Cortex of kidney (tissue), 1 donor: ENCODE measurements at places on chromosomes 3 and 15.

- DNase-seq: no peak
These were observed 215.3 kb upstream of the THRB start for GRCh38 chr3:24709956-24710355.

- DNase-seq: no peak
These were observed 307.7 kb downstream of the RPLP1 start for GRCh38 chr15:69760258-69760845.

DNA sequence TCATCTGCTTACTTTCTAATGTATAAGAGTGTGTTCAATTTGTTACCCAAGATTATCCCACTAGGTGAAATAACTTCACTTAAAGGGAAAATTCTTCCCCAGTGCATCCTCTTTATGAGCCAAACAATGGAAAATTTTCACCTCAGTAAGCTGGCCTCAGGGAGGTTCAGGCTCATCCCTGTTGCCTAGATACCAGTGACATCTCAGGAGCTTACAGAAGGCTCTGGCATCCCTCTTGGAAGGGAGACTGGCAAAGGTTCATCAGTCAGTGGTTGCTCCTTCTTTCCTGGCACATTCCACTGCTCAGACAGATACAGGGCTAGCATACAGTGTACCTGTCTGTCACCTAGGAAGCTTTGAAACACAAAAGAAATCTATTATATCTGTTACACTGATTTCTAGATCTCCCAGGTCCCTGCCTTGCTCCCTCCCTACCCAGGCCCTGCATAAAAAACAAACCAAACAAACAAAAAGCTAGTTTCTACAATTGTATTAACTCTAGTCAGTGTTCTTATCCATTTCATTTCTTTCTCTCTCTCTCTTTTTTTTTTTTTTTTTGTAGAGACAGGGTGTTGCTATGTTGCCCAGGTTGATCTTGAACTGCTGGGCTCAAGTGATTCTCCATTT is 1.7 kb downstream of the IP6K2 start:
- no peak for DNase-seq

DNA sequence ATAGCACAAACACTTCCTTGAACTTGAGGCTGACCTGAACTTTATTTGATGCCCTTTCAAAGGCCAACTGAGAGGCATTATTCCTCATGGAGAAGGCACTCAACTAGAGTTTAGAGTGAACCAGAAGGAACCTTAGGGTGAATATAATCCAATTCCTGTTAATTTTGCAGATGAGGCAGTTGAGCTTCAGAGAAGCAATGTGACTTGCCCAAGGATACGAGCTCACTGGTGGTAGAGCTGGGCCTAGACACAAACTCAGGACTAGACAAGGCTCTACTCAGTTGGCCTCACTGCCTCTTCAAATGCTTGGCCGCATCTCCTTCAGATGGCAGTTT is 172.7 kb upstream of the ADAMTS9 start:
- no peak for DNase-seq

GRCh38 chr3:130948929-130949328 is 55.0 kb downstream of the ATP2C1 start:
- no peak for DNase-seq

GRCh38 chr3:123498761-123499160 is 49.9 kb upstream of the ADCY5 start:
- DNase-seq: no peak

DNA sequence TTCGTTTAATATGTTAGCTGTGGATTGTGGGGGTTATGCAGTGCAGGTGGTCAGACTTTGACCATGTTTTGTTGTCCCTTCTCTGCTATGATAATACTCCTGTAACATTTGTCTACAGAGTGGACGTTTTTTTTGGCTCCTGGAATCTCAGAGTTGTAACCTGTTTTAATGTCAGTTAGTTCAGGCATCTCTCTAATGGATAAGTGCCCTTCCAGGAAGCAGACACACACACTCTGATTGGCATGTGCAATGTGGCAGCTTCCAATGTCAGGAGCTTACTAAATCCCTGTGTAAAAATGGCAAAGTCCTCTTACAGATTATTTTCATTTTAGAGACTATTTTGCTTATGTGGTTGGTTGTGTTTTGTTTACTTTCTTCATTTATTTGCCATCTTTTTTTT is 222.2 kb upstream of the ARPP21 start:
- DNase-seq: no peak

- no peak for DNase-seq
These were observed 191.1 kb downstream of the IL20RB start for GRCh38 chr3:137148917-137149316.

DNA sequence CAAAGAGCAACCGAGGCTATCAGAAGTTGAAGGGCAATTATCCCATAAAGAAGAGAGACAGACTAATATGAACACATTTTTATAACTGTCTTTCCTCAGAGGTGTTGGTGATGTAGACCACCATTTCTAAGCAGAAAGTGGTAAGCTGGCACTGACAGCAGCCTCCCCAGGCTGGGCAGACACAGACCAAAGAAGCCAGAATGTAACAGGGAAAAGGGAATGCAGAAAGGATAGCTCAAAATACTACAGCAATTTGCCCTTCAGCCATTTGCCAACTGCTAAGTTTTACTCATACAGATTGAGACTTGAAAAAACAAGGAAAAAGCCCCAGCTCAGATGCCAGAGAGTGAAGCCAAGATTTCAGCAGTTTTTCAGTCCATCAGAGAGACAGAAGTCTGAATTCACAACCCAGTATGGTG is 73.5 kb upstream of the ABI3BP start:
- no peak for DNase-seq

DNA sequence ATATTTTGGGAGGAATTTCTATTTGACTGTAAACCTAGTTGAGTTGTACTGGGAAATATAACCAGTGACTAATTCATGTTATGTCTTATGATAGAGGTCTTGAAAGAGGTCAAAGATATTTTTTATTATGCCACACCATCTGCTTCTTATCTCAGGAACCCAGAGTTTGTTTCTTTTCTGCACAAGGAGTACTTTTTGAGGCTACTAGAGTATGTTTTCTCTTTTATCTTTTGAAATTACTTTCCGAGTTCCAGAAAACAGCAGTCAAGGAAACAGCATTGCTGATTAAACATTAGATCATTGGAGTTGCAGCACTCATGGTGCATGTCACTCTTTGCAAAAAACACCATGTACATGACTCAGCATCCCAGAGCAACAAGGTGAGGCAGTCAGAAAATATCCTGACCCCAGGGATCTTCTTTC is 645.8 kb upstream of the NR2F2 start:
- no peak for DNase-seq

DNA sequence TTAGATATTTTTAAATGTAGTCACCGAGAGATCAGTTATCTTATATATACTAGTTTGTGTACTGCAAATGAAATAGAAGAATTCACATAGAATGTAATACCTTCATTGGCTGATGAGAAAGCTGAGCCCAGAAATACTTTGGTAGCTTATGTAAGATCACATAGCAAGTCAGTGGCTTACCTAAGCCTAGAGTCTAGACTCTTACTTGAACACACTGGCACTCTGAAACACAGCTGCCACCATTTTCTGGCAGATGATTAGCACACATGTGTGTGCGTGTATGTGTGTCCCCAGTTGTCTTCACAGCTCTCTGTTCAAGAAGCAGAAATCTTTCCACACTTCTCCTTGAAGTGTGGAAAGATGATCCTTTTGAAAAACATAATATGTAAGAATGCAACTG is 124.3 kb downstream of the NEO1 start:
- no peak for DNase-seq

GRCh38 chr3:70558956-70559355 is 246.5 kb upstream of the MDFIC2 start:
- no peak for DNase-seq

DNA sequence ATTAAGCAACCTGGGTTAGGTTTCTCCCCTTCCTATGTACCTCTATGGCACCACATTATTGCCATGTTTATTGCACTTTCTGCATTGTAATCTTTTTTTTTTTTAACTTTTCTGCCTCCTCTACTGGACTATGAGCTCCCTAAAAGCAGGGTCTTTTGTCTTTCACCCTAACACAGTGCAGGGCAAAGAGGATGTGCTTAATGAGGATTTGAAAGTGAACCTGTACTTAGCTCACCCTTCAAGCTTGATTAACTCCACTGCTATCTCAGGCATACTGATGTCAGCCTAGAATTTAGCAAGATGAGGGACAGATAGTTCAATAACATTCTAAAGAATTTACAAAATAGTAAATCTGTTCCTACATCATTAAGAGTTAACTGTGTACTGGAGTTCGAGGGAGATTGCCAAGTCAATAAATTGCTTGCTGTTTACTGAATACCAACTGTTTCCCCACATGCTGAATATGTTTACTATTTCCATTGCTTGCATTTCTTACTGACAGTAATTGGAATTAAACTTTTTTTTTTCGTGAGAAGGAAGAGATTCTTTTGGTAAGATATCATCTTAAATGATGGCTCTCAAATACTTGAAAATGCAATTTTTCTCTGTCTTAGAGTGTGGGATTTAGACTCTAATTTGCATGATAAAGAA is 15.7 kb upstream of the PPARG start:
- DNase-seq: no peak

- DNase-seq: no peak
These were observed 79.9 kb downstream of the UBP1 start for GRCh38 chr3:33360136-33360825.

DNA sequence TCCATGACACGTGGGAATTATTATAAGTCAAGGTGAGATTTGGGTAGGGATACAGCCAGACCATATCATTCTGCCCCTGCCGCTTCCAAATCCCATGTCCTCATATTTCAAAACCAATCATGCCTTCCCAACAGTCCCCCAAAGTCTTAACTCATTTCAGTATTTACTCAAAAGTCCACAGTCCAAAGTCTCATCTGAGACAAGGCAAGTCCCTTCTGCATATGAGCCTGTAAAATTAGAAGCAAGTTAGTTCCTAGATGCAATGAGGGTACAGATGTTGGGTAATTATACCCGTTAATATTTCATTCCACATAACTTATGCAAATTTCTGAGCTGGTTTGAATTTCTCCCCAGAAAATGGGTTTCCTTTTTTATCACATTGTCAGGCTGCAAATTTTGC is 47.7 kb downstream of the RNF111 start:
- DNase-seq: no peak

- DNase-seq: no peak
These were observed 159.5 kb downstream of the C3orf70 start for GRCh38 chr3:184993394-184993793.

DNA sequence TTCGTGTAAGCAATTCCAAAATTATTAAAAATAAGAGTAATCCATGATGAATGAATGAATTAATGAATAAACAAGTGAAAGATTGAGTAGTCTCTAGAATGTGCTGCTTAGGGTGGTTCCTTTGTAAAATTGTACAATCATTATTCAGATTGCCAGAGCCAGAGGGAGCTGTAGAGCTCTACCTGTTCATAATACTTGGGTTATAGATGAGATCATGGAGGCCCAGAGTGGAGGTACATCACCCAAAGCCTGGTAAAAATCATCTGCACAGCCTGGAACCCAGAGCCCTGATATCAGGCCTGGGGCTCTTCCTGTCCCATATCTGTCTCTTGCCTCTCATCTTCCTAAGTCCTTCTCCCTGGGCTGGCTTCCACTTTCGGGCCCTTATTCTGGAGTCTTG is 297.2 kb downstream of the RPLP1 start:
- no peak for DNase-seq

GRCh38 chr3:101941318-101942040 is 92.2 kb downstream of the NFKBIZ start:
- no peak for DNase-seq

DNA sequence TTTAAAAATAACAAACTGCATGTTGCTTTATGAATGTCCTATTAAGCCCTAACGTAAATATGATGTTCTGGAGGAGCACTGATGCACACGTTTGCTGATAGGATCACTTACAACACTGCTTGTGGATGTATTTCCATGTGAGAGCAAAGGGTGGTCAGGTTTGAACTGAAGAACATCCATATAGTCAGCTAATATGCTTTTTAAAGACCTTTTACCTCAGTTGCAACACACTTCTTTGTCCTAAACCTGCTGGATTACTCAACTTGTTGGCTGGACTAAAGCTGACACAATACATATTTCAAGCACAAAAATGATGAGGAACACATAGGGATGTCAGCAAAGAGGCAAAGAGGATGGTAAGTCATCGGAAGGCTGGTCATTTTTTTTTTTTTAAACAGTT is 186.6 kb downstream of the TIGIT start:
- no peak for DNase-seq

DNA sequence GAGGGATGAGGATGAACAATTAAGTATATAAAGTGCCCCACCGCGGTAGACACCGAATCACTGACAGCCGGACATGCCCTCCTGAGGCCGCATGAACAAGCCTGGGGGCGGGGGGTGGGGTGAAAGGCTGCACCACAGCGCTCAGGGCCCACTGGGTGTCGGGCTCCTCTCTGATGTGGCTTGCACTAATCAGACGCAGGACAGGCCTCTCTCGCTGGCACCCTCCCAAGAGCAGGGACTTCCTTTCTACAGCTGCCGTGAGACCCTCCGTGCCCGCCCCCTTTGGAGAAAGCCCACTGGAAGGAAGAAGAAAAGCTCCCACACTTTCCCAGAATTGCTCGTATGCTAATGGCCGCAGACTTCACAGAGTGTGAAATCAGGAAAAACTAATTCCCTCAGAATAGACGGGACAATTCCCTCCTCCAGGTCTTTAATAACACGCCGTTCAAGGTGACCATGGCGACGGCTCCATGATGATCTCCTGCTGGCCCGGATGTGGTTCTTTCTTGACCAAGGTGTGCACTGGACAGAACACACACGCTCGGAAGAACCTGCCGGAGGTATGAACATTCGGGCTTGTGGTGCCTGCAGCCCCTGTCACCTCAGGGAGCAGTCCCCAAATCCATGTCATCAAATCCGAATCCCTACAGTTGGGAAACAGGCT is 32.0 kb downstream of the IQSEC1 start:
- DNase-seq: no peak

DNA sequence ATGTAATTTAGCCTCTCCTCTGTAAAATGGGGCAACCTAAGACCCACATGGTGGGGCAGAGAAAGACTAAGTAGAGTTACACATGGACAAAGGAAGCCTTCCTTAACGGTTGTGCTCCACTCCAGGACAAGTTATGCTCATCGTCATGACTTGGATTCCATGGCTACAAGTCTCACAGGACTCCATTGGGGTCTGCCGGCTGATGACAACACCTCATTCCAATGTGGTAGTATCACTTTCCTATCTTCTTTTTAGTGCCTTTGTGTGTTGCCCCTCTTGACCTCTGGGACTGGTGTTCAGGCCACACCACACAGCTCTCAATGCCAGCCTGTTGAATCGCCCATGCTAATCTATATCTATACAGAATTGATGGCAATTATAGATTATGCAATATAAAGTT is 181.3 kb upstream of the WNT5A start:
- no peak for DNase-seq

DNA sequence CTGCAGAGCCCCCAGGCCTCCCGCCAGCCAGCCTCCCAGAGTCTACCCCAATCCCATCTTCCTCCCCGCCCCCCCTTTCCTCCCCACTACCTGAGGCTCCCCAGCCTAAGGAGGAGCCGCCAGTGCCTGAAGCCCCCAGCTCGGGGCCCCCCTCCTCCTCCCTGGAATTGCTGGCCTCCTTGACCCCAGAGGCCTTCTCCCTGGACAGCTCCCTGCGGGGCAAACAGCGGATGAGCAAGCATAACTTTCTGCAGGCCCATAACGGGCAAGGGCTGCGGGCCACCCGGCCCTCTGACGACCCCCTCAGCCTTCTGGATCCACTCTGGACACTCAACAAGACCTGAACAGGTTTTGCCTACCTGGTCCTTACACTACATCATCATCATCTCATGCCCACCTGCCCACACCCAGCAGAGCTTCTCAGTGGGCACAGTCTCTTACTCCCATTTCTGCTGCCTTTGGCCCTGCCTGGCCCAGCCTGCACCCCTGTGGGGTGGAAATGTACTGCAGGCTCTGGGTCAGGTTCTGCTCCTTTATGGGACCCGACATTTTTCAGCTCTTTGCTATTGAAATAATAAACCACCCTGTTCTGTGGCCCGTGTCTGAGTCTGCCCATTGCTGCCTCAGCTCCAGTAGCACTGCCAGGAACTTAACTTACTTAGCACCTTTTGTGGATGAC is 32.2 kb downstream of the PTPN23 start:
- no peak for DNase-seq
